Stimulated activated CD8-positive, alpha-beta memory T cell treated with anti-CD3 and anti-CD28 coated beads, Interleukin-15, amount 100 ng/mL, for 48 hours (primary cell): ENCODE measurements at places on chromosomes 12 and 14.

DNA sequence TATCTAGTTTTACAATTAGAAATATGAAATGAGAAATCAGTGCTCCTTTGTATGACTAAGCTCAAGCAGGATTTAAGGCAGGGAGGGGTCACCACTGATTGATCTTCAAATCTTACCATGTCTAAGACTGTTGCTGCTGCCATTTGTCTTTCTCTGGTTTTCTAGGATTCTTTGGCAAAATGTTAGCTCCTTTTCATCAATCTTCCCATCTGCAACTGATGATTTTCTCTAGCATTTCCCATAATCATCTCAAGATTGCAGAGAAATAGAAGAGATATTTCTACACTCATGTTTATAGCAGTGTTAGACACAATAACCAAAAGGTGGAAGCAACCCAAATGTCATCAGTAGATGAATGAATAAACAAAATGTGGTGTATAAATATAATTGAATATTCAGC is 175.0 kb downstream of the RAD51B start:
- DNase-seq = no peak

DNA sequence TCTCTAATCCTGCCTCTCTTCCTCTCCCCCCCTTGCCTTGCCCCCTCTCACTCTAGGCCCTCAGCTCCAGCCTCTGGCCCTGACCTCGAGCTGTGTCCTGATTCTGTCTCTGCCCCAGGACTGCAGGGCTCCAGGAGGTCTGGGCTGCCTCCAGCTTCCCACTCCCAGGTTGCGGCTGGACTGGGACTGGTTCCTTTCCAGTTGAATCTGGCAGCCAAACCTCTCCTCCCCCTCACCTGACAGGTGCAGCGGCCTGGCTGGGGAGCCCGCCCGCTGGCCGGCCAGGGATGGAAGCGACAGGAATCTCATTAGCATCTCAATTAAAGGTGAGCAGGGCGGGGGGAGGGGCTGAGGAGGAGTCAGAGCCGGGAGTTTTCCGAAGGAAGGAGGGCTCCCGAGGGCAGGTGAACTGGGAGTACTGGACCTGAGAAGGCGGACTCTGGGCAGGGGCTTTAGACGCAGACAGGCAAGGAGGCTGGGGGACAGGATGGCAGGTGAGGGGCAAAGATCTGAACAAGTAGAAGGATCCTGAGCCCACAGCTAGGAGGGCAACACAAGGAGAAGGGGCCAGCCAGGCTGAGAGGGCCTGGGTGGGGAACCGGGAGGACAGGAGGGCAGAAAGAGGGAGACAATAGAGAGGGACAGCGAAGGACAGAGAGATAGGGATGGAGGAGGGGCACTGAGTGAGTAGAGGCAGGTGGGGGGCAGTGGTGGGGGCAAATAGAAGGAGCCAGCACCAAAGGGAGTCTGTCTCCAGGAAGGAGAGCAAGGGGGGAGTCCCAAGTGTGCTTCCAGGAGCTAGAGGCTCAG is at the start of gene SCNN1A:
Gene SCNN1A, minus strand, starts transcription at position 295 of the 810 bp plus-strand sequence. CDS start 780 bp downstream, outside the sequence.
- no peak for DNase-seq

GRCh38 chr12:52123487-52124186 is 44.1 kb downstream of the SMIM41 start:
- no peak for DNase-seq

GRCh38 chr12:101923045-101923718 is 45.8 kb downstream of the DRAM1 start:
- no peak for DNase-seq

- no peak for DNase-seq
Measured at GRCh38 chr14:104138718-104139459, 502 bp downstream of the KIF26A start.

GRCh38 chr12:16148938-16149337 is 128.5 kb downstream of the SLC15A5 start:
- no peak for DNase-seq

DNA sequence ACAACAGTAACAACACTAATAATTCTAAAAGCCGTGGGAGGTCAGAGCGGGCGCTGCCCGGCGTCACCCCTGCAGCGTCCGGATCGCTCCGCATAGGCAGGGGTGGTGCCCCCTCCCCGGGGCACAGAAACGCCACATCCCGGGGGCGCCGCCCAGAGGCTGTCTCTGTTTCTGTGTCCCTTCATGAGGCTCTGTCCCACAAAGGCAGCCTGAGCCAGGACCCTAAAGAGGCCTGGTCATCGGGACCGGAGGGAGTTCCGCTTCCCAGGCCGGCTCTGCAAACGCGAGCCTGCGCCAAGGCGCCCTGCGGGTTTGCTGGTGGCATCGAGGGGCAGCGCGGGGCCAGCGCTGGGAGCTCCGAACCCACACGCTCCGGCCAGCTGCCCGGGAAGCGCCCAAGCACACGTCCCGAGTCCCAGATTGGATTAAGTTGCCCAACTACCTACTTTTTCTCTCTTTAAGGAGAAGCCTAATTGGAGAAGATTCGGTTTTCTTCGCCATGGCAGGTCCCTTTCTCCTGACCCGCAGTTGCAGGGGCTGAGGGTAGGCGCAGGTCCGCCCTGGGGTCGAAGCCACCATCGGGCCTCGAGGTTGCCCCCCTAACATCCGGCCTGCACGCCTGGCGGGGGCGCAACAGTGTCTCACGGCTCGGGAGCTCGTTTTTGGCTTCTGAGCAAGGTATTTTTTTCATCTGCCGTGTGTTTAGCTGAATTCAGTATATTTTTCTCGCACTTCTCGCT is 421.7 kb downstream of the VRK1 start:
- DNase-seq = no peak
